ENCODE measurements at places on chromosomes 2 and 18.

GRCh38 chr2:168392024-168392423 lies 64.0 kb upstream of the CERS6 start:
- no peak for DNase-seq

GRCh38 chr18:48667276-48668254 lies 128.7 kb downstream of the CTIF start:
- no peak for DNase-seq

- no peak for DNase-seq
Measured at GRCh38 chr18:80239830-80240229, 7.5 kb downstream of the PARD6G start.

GRCh38 chr2:67917332-67918054 lies 145.3 kb downstream of the C1D start:
- no peak for DNase-seq

GRCh38 chr2:217951521-217952247 lies 51.1 kb downstream of the TNS1 start:
- no peak for DNase-seq

DNA sequence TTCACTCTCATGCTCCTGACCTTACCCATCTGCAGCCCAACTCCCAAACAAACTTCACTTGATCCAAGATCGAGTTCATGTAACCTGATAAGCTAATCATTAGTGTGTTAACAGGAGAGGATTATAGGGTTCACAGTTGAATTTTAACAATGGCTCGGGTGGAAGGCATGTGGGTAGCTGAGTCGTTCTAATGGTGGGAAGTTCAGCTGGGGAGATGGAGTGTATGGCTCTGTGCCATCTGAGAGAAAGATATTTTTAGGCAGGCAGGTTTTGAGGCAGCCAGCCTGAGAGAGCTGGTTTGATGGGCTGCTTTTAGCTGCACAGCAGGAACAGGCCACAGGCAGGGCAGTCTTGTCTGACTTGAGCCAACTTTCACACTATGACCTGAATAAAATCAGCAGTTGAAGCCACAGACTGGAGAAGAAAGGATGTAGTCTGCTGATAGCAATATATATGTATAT lies 17.7 kb upstream of the NFE2L2 start:
- no peak for DNase-seq
